T-cell (primary cell): ENCODE measurements at places on chromosomes 16 and 17. TPM values are rescaled to one million over a fixed set of nuclear protein-coding genes. Genes with fewer than 3 reads are reported as not detected.
A peak's percentile ranks its signal among the peaks of the same experiment; 100 is the strongest.

The SPEM2 gene
- not detected for total RNA-seq

The PRSS27 gene
- 0.70 TPM for total RNA-seq

The NXPH3 gene
- total RNA-seq = not detected

The KCNG4 gene
- total RNA-seq = not detected

- no peaks in the 10 kb centered on the region for H3K27me3 ChIP-seq
- peaks cover 4% of the 10 kb centered on the region for H3K4me1 ChIP-seq
- no peak overlapping the region for H3K4me3 ChIP-seq
- H3K36me3 ChIP-seq = no peaks in the 10 kb centered on the region
Observed at GRCh38 chr17:58537266-58537665, 22.8 kb upstream of the MTMR4 start.

- H3K4me3 ChIP-seq = no peak overlapping the region
- no peaks in the 10 kb centered on the region for H3K36me3 ChIP-seq
- no peak for DNase-seq
- H3K4me1 ChIP-seq = peaks cover 7% of the 10 kb centered on the region
- no peaks in the 10 kb centered on the region for H3K27me3 ChIP-seq
Observed at GRCh38 chr17:31838636-31839225, 20.3 kb downstream of the COPRS start.

DNA sequence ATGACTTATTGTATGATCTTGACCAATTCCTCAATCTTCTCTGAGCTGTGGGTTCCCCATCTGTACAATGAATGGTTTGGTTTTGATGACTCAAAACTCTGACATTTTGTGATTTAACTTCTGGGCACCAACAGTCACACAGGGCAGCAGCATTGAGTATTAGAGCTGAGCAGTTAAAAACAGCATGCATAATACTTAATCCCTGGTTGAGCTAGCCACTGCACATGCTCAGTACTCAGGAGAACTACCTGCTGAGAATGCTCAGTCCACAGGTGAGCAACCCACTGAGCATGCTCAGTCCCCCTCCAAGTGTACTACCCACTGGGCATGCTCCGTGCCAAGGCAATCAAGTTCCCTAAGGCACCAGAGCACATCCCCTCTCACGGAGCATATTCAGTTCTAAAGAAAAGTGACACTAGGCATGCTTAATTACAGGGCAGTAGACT lies 68.7 kb downstream of the AIPL1 start:
- no peak for DNase-seq
- no peak overlapping the region for H3K27ac ChIP-seq
- no peak overlapping the region for H3K4me3 ChIP-seq
- H3K36me3 ChIP-seq = no peaks in the 10 kb centered on the region

GRCh38 chr16:89593841-89594240 lies 18.3 kb downstream of the CPNE7 start:
- H3K27me3 ChIP-seq = no peaks in the 10 kb centered on the region
- peak overlapping the region; percentile 55 for H3K27ac ChIP-seq
- peak; percentile 65 for DNase-seq

DNA sequence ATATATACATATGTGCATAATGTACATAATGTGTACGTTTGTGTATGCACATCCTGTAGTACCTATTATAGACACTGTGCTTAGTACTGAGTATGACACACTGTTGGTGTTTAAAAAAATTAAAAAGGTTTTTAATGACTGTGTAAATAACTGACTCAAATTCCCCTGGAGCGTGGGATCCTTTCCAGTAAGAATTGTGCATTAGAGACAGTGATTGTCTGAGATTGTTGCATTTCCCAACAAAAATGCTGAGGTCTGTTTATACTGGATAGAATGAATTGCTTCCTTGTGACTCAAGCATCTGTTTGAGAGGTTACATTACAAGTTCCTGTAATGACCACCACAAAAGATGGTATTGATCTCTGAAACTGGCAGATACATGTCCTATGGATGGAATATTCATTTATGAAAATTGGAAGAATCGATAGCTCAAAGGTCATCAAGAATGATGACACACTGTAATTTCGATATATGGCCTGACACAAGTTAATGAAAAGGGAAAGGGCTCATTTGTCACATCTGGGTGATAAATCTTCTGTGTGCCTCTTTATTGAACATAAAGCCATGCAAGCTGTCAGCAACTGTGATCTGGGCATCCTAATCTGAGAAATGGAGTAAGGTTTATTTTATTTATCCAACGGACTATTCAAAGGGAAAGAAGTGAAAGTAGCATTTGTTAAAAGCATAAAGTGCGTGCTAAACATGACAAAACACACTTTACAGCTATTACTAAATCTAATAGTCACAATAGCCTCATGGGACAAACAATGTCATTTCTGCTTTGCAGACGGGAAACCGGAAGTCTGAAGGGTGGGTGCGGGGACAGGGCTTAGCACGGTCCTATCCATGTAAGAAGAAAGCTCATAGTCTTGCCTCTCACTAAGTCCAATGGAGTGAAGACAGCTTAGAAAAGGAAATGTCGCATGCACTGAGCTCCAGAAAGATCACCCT lies 228.8 kb downstream of the CDH11 start:
- H3K27ac ChIP-seq = no peak overlapping the region
- no peak overlapping the region for H3K4me3 ChIP-seq
- H3K36me3 ChIP-seq = no peaks in the 10 kb centered on the region
- H3K27me3 ChIP-seq = no peaks in the 10 kb centered on the region
- no peak for DNase-seq

DNA sequence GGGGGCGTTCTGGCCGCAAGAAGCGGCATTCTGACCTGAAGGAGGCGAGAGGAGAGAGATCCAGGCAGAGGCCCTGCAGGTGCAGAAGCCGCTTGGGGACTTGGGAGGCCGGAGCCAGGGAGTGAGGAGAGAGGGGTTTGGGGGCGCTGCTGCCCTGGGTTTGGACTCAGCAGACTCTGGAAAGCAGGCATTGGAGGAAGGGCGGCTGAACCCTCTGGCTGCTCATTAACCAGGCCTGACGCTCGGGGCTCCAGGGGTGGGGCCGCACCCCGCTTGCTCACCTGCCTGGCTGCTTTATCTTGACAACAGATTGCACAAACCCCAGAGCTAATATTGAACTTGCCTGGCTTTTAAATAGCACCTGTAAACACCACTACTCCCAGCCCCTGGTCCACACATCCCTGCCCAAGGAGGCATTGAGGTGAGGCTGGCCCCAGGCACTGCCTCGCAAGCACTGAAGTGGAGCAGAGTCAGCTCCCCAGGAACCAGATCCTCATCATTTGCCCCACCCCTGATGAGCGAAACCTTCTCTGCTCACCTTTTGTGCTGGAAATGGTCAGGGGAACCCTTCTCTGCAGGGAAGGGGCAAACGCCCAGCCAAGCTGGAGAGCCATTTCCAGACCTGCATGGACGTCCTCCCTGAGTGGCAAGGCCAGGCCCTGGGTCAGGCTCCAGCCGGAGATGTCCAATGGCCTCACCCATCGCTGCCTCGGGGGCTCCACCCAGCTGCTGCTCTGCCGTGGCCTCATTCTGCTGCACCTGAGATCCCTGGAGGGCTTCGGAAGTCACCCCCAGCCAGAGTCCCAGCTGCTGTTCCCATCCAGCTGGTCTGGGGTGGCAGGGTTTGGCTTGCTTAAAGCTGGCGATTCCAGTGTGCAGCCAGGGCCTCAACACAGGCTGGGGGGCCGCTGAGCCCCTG lies 190.2 kb upstream of the GSE1 start:
- no peak overlapping the region for H3K4me3 ChIP-seq
- peaks cover 42% of the 10 kb centered on the region for H3K27me3 ChIP-seq
- no peak overlapping the region for H3K27ac ChIP-seq
- peaks cover 7% of the 10 kb centered on the region for H3K4me1 ChIP-seq
- peak; percentile 1 for DNase-seq
- no peaks in the 10 kb centered on the region for H3K36me3 ChIP-seq

DNA sequence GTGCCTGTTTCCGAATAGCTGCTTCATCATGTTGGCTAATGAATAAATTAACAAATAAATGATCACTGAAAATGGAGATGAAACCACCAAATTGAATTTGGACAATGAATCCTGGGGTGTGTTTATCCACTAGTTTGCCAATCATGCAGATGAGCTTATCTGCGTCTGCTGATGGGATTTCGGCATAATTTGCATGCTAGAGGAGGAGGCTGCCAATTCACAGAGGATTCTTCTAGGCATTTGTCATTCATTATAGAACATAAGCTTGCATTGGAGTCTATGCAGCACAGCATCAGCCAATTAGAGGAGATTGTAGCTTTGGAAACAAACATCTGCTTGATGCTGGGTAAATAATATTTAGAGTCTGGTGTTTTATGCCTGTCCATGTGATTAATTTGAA lies 123.1 kb downstream of the NPIPB5 start:
- no peaks in the 10 kb centered on the region for H3K4me1 ChIP-seq
- no peaks in the 10 kb centered on the region for H3K36me3 ChIP-seq
- H3K4me3 ChIP-seq = no peak overlapping the region
- DNase-seq = no peak
- H3K27ac ChIP-seq = no peak overlapping the region
- peaks cover 2% of the 10 kb centered on the region for H3K27me3 ChIP-seq

- H3K36me3 ChIP-seq = peaks cover 3% of the 10 kb centered on the region
- no peaks in the 10 kb centered on the region for H3K27me3 ChIP-seq
- no peaks in the 10 kb centered on the region for H3K4me1 ChIP-seq
- no peak overlapping the region for H3K4me3 ChIP-seq
- no peak for DNase-seq
Observed at GRCh38 chr16:78249056-78249455, 149.6 kb downstream of the WWOX start.

- DNase-seq = no peak
- peaks cover 6% of the 10 kb centered on the region for H3K4me1 ChIP-seq
- H3K27me3 ChIP-seq = no peaks in the 10 kb centered on the region
- peaks cover 6% of the 10 kb centered on the region for H3K36me3 ChIP-seq
- H3K4me3 ChIP-seq = no peak overlapping the region
- H3K27ac ChIP-seq = no peak overlapping the region
Observed at GRCh38 chr17:7259555-7259889, 2.8 kb downstream of the CLDN7 start.

DNA sequence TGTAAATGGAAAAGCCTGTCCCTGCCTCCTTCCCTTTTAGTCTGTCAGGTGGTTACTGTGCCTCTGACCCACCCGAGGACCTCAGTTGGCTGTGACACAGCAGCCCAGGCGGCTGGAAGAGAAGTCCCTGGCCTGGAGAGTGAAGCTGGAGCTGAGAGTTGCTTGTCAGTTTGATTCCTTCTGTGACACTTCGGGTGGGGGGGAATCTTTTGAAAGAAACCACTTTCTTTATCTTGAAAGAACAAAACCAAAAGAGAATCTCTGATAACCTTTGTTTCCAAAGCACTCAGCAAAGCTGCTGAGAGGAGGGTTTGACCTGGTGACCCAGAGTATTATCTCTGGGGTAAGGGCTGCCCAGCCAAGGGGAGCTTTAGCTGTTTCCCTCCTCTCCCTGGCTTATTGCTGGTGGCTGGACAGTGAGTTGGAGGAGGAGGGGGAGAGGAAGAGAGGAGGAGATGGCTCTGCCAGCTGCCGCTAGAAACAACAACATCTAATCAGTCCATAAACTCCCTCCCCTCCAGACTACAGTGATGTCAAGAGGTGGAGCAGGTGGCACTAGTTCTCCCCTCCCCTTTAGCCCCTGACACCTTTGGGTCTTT lies 34.0 kb downstream of the YPEL2 start:
- peaks cover 47% of the 10 kb centered on the region for H3K4me1 ChIP-seq
- H3K4me3 ChIP-seq = peak overlapping the region; percentile 0
- no peaks in the 10 kb centered on the region for H3K27me3 ChIP-seq

- no peak for DNase-seq
- no peak overlapping the region for H3K27ac ChIP-seq
- no peaks in the 10 kb centered on the region for H3K27me3 ChIP-seq
- H3K4me3 ChIP-seq = no peak overlapping the region
Observed at GRCh38 chr16:2819179-2819938, 2.3 kb downstream of the PRSS21 start.

- H3K27ac ChIP-seq = no peak overlapping the region
- H3K4me1 ChIP-seq = peaks cover 14% of the 10 kb centered on the region
- no peaks in the 10 kb centered on the region for H3K36me3 ChIP-seq
Observed at GRCh38 chr16:54283725-54284318, 2.8 kb downstream of the IRX3 start.

DNA sequence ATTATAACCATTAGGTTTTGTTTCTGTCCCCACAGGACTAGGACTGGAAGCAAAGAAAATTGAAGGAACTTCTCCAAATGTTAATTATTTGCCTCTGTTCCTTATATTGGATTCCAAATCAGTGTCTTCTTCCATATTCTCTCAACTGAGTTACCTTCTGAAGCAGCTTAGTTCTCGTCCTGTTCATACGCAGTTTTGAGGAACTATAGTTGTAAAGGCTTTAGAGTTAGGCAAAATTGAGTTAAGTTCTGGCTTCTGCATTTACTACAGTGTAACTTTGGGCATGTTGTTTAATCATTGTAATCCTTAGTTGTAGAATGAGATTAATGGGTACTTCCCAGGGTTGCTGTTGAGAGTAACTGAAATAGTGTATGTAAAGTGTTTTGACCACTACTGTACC lies 11.2 kb downstream of the CBFB start:
- DNase-seq = no peak
- no peaks in the 10 kb centered on the region for H3K27me3 ChIP-seq
- no peak overlapping the region for H3K27ac ChIP-seq
- H3K4me1 ChIP-seq = peaks cover under 1% of the 10 kb centered on the region

DNA sequence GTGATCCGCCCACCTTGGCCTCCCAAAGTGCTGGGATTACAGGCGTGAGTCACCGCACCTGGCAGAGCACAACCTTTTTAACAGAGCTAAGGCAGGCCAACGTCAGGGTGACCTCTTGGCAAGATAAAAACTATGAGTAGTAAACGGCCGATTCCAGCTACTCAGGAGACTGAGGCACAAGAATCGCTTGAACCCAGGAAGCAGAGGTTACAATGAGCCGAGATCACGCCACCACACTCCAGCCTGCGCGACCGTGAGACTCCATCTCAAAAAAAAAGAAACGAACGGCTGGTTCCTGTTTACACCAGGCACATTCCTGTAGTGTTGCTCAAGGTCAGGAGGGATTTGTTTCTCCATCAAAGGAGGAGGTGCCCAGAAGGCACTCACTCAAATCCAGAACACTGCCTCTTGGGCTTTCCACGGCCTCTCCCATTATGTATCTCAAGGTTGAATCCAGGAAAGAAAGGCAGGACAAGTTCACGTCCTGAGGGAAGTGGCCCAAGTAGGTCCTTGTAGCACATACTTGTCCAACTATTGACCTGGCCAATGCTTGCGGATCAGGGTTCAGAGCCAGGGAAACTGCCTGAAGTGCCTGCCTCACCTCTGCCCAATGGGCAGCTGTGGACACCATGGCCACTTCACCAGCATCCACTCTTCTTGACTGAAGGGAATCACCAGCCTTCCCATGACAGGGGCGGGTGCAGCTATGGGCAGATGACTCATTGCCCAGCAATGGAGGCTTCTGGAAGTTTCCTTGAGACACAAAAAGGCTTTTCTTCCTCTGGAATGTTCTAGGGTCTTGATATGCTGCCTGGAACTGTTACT lies 13.5 kb downstream of the KNOP1 start:
- H3K27me3 ChIP-seq = no peaks in the 10 kb centered on the region
- peaks cover 63% of the 10 kb centered on the region for H3K36me3 ChIP-seq
- H3K4me1 ChIP-seq = peaks cover 2% of the 10 kb centered on the region
- H3K4me3 ChIP-seq = no peak overlapping the region
- DNase-seq = no peak
- H3K27ac ChIP-seq = no peak overlapping the region
